ENCODE measurements at places on chromosomes 2 and 18.

DNA sequence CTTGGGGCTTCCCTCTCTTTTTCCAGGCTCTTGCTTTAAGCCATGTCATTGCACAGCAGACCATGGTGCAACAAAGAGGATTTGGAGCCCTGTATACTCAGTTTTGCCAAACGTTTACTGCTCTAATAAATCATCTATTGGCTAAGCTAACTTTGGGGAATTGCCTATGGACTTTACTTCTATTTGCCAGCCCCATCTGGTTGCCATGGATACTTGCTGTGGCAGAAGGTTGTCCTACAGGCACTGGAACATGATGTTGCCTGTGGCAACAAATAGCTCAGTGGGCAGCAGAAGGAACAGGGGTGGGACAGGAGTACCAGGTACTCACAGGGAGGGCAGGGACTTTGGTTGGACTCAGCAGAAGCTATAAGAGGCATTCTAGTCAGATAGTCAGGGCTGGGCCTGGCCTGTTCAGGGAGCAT lies 129.7 kb downstream of the CCDC85A start:
- DNase-seq, result no peak

DNA sequence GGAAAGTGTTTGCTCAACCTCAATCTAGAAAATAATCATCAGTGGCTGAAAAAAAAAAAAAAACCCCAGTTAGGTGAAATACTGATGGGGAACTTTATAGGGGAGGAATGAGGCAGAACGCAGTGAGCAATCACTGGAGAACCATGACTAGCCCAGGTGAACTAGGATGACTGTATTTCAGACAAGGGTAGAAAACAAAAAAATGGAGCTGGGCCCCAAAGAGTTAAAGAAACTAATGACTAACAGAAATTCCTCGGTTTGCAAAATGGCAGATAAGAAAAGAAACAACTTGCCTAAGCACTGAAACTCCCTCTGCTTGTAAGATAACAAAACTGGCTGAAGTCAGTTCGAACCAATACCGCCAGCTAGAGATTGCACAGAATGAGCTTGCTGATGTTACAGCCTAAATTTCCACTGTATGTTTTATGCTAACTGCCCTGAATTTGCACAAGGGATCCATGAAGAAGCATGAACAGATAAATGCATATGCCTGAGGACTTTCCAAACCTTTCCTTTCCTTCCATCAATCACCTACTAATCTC lies 245.9 kb downstream of the METTL4 start:
- DNase-seq, result no peak

DNA sequence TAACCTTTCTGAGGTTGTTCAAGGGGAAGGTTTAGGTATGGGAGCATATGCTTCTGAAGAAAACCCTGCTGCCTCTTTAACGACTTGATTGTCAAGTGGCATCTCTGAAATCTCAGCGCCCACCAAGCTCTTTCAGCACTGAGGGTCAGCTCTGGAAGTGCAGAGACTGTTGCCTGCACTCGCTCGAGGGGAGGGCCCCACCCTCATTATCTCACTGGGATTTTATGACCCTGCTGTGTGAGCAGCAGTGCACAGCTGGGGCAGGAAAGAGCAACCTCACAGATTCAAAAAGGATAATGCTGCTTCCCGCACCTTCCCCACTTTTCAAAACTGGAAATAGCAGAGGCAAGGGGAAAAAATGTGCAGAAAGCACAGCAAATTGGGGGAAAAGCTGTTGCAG lies 56.9 kb upstream of the SPRED2 start:
- DNase-seq, result no peak

DNA sequence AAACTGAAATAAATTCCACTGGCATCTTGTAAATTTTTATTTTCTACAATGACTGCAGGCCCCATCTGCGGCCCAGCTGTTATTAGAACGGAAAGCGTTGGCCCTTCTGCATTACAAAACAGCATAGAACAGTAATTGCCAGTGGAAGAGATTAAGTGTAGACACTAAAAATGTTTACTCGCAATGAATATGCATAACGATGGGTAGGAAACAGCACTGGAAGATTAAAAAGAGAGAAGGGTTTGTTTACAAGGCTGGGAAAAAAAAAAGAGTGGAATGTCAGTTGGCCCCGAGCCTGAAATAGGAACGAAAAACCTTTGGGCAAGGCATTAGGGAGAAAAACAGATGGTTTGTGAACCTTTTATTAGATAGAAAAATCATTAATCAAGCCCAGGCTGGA lies 275.9 kb upstream of the TCF4 start:
- no peak for DNase-seq
